ENCODE measurements at places on chromosomes 3 and 15. TPM values are rescaled to one million over a fixed set of nuclear protein-coding genes. Genes with fewer than 3 reads are reported as not detected.

The NTRK3 gene
- total RNA-seq: 0.16 TPM

The CCDC13 gene
- 0.51 TPM for total RNA-seq

The ZNF609 gene
- total RNA-seq: 10.9 TPM

The IQCF5 gene
- not detected for total RNA-seq

The NPAP1 gene
- 0.81 TPM for total RNA-seq

The ENTPD3 gene
- total RNA-seq: 21.1 TPM

The AADAC gene
- total RNA-seq: 43.7 TPM

The PAQR5 gene
- 7.1 TPM for total RNA-seq

The EDEM1 gene
- total RNA-seq: 24.4 TPM

The TMEM212 gene
- total RNA-seq: not detected

The GNAT1 gene
- total RNA-seq: not detected

- H3K27ac ChIP-seq: no peak overlapping the region
- H3K4me3 ChIP-seq: no peak overlapping the region
- H3K4me1 ChIP-seq: peaks cover 3% of the 10 kb centered on the region
- no peaks in the 10 kb centered on the region for H3K36me3 ChIP-seq
- no peaks in the 10 kb centered on the region for H3K27me3 ChIP-seq
- DNase-seq: no peak
These were observed 62.3 kb upstream of the CPOX start for GRCh38 chr3:98655666-98656065.

- H3K27me3 ChIP-seq: no peaks in the 10 kb centered on the region
- peak overlapping the region; percentile 40 for H3K4me3 ChIP-seq
- no peaks in the 10 kb centered on the region for H3K4me1 ChIP-seq
- no peaks in the 10 kb centered on the region for H3K36me3 ChIP-seq
- H3K27ac ChIP-seq: no peak overlapping the region
These were observed 539 bp upstream of the MGLL start for GRCh38 chr3:127822682-127823425.

GRCh38 chr3:117919621-117920020, 1115.0 kb downstream of the IGSF11 start:
- no peaks in the 10 kb centered on the region for H3K4me1 ChIP-seq
- H3K4me3 ChIP-seq: no peak overlapping the region
- no peaks in the 10 kb centered on the region for H3K27me3 ChIP-seq
- no peak for DNase-seq
- H3K27ac ChIP-seq: no peak overlapping the region

- no peaks in the 10 kb centered on the region for H3K36me3 ChIP-seq
- H3K27ac ChIP-seq: no peak overlapping the region
- H3K4me1 ChIP-seq: no peaks in the 10 kb centered on the region
- no peak overlapping the region for H3K4me3 ChIP-seq
These were observed 67.8 kb upstream of the ZBED2 start for GRCh38 chr3:111662907-111663306.

- no peak overlapping the region for H3K4me3 ChIP-seq
- no peaks in the 10 kb centered on the region for H3K4me1 ChIP-seq
- H3K27me3 ChIP-seq: no peaks in the 10 kb centered on the region
- H3K36me3 ChIP-seq: no peaks in the 10 kb centered on the region
- DNase-seq: no peak
These were observed 9.2 kb upstream of the LYZL4 start for GRCh38 chr3:42419563-42419962.

DNA sequence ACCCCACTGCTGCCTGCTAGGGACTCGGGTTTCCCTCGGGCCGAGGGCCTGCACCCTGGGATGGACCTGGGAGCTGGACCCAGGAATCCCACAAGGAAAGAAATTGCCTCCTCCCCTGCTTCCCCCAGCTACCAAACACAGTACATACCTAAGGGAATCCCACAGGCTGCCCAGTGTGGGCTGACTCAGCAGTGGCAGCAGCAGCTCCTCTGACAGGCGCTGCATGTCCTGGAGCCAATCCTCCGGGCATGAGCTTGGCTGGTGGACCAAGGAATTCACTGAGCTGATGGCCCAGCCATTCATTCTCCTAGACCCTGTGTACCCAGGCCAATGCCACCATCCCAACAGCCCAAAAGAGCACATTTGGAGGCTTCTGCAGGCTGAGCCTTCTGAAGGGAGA, 9.5 kb upstream of the LTK start:
- no peaks in the 10 kb centered on the region for H3K36me3 ChIP-seq
- no peaks in the 10 kb centered on the region for H3K27me3 ChIP-seq
- H3K4me3 ChIP-seq: no peak overlapping the region
- no peak for DNase-seq
- H3K4me1 ChIP-seq: no peaks in the 10 kb centered on the region

DNA sequence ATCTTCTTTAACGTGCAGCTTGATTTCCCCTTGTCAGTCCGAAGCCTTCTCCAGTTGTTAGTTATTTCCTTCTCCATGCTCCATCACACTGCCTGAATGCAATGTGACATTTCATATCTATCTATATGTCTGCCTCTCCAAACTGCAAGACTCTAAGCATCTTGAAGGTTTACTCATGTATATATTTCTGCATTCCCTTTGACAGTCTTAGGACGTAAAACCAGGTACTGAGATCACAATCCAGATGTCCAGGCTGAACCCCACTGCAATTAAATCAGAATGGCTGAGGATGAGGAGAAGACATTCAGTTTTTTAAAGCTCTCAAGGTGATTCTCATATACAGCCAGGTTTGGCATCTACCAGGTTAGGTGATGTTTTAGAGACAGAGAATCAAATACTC, 6.1 kb upstream of the SATB1 start:
- no peaks in the 10 kb centered on the region for H3K27me3 ChIP-seq
- peaks cover 17% of the 10 kb centered on the region for H3K4me1 ChIP-seq
- H3K4me3 ChIP-seq: no peak overlapping the region
- no peak overlapping the region for H3K27ac ChIP-seq
- no peaks in the 10 kb centered on the region for H3K36me3 ChIP-seq

DNA sequence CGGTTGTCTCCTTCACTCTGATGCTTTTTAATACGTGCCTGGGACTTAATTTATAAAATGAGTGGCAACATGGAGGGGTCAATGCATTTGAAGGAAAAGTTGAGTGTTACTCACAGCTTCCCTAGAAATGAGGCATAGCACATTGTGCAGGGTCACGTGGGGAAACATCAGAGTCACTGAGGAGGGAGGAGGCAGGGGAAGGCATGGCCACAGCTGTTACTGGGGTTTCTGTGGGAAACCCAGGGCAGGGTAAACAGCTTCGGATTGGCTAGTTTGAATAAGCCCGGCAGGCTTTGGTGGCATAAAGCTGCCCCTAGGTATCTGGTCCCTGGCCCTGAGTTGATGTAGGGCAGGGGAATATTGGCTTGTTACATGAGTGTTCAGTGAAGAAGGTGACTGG, 98.9 kb upstream of the ST8SIA2 start:
- H3K4me1 ChIP-seq: no peaks in the 10 kb centered on the region
- DNase-seq: no peak

- no peak overlapping the region for H3K4me3 ChIP-seq
- no peak overlapping the region for H3K27ac ChIP-seq
- no peak for DNase-seq
- no peaks in the 10 kb centered on the region for H3K27me3 ChIP-seq
- no peaks in the 10 kb centered on the region for H3K4me1 ChIP-seq
These were observed 1033.7 kb downstream of the ROBO1 start for GRCh38 chr3:78734048-78734637.

GRCh38 chr3:45657853-45658252, 31.3 kb upstream of the SACM1L start:
- no peaks in the 10 kb centered on the region for H3K27me3 ChIP-seq
- DNase-seq: no peak
- H3K36me3 ChIP-seq: no peaks in the 10 kb centered on the region

GRCh38 chr15:90099072-90099867, 3.0 kb downstream of the IDH2 start:
- H3K27ac ChIP-seq: no peak overlapping the region
- no peak for DNase-seq
- H3K36me3 ChIP-seq: no peaks in the 10 kb centered on the region
- no peak overlapping the region for H3K4me3 ChIP-seq

DNA sequence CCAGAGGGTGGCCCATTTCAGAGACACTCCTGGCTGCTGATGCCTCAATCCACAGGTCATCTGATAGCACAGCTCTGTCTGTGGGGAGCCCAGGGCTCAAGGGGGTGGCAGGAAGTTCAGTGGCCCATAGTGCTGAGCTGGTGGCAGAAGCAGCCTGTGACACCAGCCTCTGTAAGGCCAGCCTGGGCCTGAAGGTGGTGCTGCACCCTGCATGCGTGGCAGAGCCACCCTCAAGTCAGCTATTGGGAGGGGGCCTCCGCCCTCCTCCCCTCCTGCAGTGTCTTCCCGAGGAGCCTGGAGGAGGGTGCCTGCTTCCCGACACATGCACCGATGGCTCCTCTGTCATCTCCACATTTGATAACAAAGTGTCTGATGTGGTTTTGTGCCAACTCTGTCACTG, 3.0 kb downstream of the PLA1A start:
- no peaks in the 10 kb centered on the region for H3K27me3 ChIP-seq
- peaks cover 6% of the 10 kb centered on the region for H3K4me1 ChIP-seq
- no peak overlapping the region for H3K27ac ChIP-seq
- DNase-seq: no peak
- no peak overlapping the region for H3K4me3 ChIP-seq
- H3K36me3 ChIP-seq: no peaks in the 10 kb centered on the region

- no peak overlapping the region for H3K27ac ChIP-seq
- H3K36me3 ChIP-seq: no peaks in the 10 kb centered on the region
- no peak overlapping the region for H3K4me3 ChIP-seq
- DNase-seq: no peak
These were observed 149.9 kb downstream of the NEK10 start for GRCh38 chr3:27219127-27219845.

- H3K27ac ChIP-seq: no peak overlapping the region
- H3K27me3 ChIP-seq: no peaks in the 10 kb centered on the region
These were observed 45.8 kb upstream of the LRRN1 start for GRCh38 chr3:3753416-3753815.

GRCh38 chr3:50294492-50295403, 2.5 kb upstream of the IFRD2 start:
- H3K27me3 ChIP-seq: no peaks in the 10 kb centered on the region
- H3K36me3 ChIP-seq: peaks cover 4% of the 10 kb centered on the region

DNA sequence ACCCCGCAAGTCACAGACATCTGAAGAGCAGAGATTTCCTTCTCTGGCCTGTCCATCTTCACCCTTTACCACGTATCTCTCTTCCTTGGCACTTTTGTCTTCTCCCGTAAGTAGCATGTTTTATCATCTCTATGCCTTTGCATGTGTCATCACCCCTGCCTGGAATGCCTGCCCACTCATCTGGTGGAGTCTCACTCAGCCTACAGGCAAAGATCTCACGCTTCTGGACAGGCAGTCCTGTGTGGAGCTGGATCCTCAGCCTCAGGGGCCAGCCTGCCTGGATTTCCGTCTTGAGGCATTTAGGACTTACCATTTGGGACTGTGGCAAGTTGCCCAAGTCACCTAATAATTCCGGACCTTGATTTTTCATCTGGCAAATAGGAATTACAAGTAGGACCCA, 114.3 kb upstream of the CACNA2D3 start:
- H3K4me3 ChIP-seq: no peak overlapping the region
- DNase-seq: no peak
- no peaks in the 10 kb centered on the region for H3K4me1 ChIP-seq
- no peak overlapping the region for H3K27ac ChIP-seq

DNA sequence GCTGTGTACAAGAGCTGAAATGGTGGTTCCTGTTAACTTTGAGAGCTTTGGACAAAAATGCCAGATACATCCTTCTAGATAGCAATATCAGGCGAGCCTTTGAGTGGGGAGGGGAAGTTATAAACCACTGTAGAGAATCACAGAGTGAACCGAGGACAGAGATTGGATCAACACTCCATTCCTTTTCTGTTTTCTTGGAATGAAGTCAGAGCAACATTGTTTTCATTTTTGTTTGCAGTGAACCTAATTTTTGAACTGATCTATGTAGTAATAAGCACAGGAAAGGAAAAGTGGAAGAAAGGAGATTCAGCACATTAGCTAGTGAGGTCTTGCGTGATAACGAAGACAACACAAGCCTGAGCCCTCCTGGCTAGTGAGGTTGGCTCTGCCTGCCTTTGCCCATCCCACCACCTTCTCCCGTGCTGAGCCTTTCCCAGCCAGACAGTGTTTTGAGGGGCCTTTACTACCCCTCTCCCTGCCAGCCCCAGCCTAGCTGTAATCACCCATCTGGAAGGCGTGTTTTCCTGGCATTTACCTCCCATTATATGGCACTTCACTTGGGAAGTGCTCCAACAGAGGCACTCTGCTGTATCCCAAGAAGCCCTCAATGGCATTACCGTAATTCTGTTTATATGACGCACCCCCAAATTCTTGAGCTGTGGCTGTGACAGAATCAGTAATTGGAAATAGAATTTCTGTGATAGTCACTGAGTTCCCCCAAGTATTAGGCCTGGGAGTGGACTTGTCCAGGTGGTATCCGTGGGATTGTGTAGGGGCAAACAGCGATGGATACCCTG, 129.8 kb downstream of the CACNA1D start:
- H3K4me3 ChIP-seq: no peak overlapping the region
- H3K27ac ChIP-seq: no peak overlapping the region
- no peaks in the 10 kb centered on the region for H3K36me3 ChIP-seq
- H3K4me1 ChIP-seq: no peaks in the 10 kb centered on the region

- DNase-seq: no peak
- H3K4me3 ChIP-seq: no peak overlapping the region
- H3K27ac ChIP-seq: no peak overlapping the region
- H3K27me3 ChIP-seq: no peaks in the 10 kb centered on the region
- H3K4me1 ChIP-seq: peaks cover 24% of the 10 kb centered on the region
These were observed 20.8 kb downstream of the VGLL4 start for GRCh38 chr3:11622586-11623550.

- H3K4me1 ChIP-seq: no peaks in the 10 kb centered on the region
- no peak overlapping the region for H3K4me3 ChIP-seq
- no peak for DNase-seq
- H3K27me3 ChIP-seq: no peaks in the 10 kb centered on the region
- no peak overlapping the region for H3K27ac ChIP-seq
- H3K36me3 ChIP-seq: no peaks in the 10 kb centered on the region
These were observed 312.0 kb downstream of the EPHB1 start for GRCh38 chr3:135107043-135107442.

- H3K4me1 ChIP-seq: no peaks in the 10 kb centered on the region
- no peaks in the 10 kb centered on the region for H3K27me3 ChIP-seq
- H3K27ac ChIP-seq: no peak overlapping the region
- no peaks in the 10 kb centered on the region for H3K36me3 ChIP-seq
- no peak for DNase-seq
These were observed 103.4 kb downstream of the SLC49A4 start for GRCh38 chr3:122898298-122898697.

- H3K27me3 ChIP-seq: no peaks in the 10 kb centered on the region
- H3K4me3 ChIP-seq: no peak overlapping the region
- DNase-seq: no peak
These were observed 290.0 kb downstream of the TLE3 start for GRCh38 chr15:69807721-69808120.
